C1 segment of cervical spinal cord (tissue), 14 donors: ENCODE measurements at places on chromosomes 3 and 15.

DNA sequence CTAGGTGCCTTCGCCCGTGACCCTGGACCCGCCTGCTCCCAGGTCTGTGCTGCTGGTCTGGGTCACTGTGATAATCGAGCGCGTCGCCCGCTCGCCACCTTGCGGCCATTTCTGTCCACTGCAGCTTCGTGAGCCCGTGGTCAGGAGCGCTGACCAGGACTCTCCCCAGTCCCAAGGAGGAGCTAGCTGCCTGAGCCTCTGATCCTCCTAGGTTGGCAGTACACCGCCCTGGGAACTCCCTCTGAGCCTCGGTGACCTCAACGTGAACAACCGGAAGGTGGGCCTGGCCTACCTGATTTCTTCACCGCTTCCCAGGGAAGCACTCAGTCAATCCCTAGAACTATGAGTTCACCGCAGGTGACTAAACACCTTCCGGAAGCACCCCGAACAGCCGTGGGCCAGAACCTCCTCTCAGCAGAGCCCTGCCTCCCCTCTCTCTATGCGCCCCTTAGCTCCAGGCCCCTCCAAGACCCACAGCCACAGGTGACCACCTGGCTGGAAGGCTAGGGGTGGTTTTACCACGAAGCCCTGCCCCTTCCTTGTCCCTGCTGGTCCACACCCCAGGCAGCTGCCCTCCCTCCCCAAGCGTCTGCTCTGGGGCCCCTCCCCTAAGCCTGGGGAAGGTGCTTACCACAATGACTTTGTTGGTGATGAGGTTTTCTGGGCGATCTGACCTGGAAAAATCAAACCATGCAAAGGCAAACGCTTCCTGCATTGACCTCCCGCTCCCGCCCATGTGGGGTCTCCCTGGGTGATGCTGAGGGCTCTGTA, 9.7 kb downstream of the PLA2G4D start:
- DNase-seq, result peak; percentile 28

- DNase-seq, result no peak
Observed at GRCh38 chr15:77112838-77113504, 42.1 kb upstream of the TSPAN3 start.

DNA sequence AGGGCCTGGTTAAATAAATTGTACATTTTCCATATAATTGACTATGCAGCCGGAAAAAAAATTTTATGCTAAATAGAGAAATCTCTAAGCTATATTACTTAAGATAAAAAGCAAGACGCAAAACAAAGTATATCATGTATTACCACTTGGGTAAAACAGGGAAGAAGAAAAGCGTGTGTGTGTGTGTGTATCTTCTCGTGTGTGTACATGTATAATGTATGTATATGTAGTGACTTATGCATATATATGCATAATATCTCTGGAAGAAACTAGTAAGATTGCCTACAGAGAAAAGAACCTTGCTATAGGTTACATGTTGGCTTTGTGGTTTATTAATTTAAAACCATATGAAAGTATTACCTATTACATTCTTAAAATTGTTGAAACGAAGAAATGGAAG, 19.0 kb downstream of the KNL1 start:
- no peak for DNase-seq

- DNase-seq, result no peak
Observed at GRCh38 chr3:97658668-97659285, 105.8 kb upstream of the ARL6 start.

- DNase-seq, result no peak
Observed at GRCh38 chr15:65759441-65759840, 32.7 kb downstream of the DENND4A start.

DNA sequence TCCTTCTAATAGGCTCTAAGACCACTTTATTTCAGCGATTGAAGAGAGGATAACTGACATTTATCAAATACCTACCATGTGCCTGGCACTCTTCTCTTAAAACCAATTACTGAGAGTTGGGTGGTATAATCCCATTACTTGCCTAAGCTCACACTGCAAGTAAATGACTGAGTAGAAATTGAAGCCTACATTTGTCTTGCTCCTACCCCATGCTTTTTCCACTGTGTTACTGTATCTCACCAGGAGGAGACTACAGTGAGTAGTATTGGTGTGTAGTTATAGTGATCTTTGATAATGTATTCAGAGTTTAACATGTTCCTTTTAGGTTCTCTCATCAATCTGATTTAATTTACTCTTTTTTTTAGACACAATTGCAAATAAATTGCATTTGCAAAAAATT, 20.7 kb downstream of the EIF2A start:
- DNase-seq, result no peak

DNA sequence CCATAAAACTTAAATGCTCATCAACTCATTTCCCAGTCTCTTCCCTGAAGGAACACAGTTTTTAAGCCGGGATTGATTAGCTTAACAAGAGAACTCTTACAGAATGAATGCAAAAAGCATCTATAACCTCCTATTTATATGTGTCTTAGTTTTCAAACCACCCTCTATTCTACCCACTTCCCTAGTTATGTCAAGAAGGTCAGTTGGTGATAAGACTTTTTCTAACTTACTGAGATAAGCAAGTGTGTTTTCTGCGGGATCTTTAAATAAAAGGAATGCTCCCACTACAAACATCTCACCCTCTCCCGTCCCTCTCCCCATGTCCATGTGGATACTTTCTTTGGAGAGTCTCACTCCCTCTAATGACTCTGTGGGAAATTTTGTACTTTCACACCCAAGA, 218.5 kb downstream of the SV2B start:
- DNase-seq, result no peak

GRCh38 chr3:39519103-39519502, 51.6 kb downstream of the MOBP start:
- DNase-seq, result no peak

- DNase-seq, result no peak
Observed at GRCh38 chr3:25344670-25345069, 83.4 kb upstream of the RARB start.

DNA sequence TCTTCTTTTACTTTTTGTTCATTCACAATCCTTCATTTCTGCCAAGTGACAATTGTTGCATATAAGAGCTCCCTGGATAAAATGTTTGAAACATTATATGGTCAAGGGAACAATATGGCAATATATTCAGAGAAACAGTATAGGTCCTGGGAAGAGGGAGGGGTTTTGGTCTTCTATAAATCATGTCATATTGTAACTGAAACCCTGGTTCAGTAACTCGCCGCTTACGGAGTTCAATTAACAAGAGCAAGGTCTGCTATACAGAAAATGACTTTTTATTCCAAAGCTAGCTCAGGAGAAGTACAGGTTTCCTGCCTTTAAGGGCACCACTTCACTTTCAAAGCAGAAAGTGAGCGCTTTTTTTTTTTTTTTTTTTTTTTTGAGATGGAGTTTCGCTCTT, 522.1 kb upstream of the TGFBR2 start:
- no peak for DNase-seq

DNA sequence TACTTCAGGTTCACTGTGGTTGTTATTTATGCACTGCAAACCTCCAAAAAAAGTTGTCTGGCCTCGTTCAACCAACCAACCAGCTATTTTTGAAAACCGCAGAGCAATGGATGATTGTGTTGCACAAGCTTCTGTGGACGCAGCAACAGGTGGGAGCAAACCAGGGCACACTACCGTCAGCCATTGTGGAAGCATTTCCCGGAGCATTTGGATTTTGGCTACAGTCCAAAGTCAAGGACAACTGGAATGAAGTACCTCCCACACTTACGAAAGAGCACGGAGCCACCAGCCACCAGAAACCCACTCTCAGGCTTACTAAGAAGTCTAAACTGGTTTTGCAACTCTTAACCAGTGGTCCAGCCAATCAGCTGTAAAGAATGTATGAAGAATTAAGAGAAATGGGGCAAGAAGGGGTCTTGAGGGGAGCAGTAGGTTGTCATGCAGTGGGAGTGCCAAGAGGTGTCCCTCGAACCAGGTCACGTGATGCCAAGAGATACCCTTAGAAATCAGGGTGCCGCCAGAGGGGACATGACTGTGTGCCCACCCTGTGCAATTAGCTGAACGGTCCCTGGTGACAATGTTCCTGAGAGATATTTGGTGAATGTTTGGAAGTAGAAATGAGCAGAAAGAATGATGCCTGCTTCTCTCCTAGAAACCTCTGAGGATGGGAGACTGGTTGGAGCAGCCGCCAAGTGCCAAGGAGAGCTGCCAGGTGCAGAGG, 68.9 kb upstream of the PCSK6 start:
- no peak for DNase-seq

DNA sequence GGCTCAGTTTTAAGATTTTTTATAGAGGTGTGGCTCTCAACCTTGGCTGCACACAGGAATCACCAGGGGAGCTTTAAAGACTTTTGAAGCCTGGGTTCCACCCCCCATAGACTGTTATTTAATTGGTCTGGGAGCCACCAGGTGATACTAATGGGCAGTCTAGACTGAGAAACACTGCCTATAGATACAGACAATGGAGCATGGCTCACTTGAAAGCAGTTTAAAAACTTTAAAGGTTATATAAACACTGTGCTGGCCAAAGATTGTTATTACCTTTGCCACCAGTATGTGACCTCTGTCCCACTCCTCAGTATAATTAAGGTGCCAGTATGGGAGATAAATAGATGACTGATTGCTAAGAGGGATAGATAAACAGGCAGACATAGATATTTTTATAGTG, 3.8 kb downstream of the GOLIM4 start:
- no peak for DNase-seq

- DNase-seq, result no peak
Observed at GRCh38 chr3:128312271-128312670, 154.4 kb downstream of the DNAJB8 start.

DNA sequence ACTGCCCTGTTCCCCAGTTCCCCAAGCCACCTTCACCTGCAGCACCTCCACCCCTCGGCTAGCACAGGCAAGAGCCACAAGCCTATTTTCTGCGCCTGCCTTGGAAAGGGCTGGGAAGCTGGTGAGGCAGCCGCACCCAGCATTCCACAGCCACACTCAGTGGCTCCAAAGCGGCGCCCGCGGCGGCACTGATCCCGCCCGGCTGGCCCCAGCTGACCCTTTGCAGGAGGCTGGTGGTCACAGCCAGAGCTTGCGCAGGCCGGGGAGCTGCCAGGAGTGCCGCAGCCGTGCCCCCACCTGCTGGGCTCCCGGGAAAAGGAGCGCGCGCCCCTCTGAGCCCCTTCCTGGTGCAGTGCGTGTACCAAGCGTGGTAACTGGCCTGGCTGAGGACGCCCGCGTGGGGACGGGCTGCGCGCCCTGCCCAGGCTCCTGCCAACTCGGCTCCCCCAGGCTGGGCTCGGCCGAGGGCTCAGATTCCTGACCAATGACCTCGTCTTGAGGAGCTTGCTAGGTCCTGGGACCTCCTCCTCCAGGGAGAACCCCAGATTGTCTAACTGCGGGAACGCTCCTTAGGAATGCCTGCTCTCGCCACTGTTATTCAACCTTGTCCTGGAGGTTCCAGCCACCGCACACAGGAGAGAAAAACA, 13.3 kb downstream of the GRAMD2A start:
- no peak for DNase-seq

DNA sequence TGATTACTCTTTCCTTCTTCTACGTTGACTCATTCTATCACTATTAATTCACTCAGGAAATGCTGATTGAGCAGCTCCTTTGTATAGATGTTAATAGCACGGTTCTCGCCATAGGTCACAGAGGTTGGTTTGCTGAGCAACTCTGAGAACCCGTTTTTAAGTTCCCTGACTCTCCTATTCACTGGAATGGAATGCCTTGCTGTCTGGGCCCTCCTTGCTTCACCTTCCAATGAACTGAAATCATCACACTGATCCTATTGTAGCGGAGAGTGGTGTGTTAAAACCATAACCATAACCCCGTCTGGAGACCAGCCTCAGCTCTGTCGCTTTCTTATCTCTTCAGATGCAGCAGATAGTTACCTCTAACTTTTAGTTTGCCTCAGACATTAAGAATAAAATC, 323.6 kb downstream of the GABRB3 start:
- no peak for DNase-seq

DNA sequence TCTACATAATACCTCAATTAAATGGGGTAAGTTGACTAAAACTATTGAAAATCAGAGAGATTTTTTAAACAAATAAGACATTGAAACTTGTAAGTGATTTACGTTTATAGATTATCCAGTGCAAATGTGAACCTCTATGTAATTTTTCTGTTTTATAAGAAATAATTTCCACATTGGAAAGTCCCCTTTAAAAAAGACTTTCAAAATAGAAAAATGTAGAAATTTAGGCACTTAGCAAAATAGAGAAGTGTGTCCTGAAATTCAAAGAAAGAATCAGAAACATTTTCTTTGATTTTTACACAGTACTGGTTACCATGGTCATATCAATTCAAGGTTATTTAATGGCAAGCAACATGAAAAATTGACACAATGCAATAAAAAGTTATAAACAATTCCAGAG, 290.9 kb upstream of the GPR149 start:
- no peak for DNase-seq
